ENCODE measurements at places on chromosomes 7 and 10.

DNA sequence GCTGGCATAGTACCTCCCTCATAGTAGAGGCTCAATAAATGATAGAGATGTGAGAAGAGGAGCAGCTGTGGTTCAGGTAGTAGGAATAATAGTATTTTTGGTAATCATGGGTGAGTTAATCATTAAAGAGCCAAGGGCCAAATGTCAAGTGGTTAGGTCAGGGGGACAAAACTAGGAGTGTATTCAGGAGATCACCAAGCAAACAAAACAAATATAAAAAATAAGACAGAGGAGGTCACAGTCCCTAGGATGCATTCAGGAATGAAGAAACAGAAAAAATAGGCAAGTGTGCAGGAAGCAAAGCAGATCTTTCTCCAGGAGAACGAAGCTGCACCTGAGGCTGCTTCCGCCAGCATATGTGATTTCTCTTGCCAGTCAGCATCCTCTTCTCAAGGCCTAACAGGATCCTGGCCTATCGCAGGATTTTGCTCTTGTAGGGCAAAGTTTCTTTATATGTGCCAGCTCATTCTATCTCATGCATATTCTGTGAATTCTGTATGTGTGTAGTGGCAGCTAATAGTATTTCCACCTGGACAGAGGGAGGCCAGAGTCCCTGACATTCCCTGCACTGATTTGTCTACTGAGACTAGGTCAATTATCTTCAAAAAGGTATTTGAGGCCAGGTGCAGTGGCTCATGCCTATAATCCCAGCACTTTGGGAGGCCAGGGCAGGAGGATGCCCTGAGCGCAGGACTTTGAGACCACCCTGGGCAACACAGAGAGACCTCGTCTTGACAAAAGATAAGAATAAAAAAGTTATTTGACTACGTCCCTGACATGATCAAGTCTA lies 82.7 kb downstream of the AKR1D1 start:
- no peak for DNase-seq

GRCh38 chr7:1059200-1060091 lies 15.1 kb downstream of the GPR146 start:
- no peak for DNase-seq

- no peak for DNase-seq
Measured at GRCh38 chr10:4838743-4839142, 12.7 kb downstream of the AKR1E2 start.

- no peak for DNase-seq
Measured at GRCh38 chr10:129968853-129969183, 4.7 kb upstream of the EBF3 start.

DNA sequence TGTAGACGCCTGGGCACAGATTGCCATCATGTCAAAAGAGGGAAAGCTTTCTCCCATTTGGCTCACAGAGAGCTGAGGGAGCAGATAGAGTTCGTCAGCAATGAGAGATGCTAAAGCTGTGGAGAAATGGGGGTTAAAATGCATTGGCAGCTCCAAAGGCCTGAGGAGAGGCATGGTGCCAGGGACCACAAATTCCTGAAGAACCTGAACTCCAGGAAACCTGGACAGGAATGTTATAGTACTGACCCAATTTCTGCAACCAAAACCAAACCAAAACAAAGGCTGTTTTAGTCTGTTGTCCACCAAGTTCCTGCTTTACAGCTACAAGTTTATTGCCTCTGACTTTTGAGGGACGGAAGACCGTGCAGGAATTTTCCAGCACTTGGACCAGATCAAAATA lies 575.7 kb downstream of the REEP3 start:
- DNase-seq: no peak

- DNase-seq: no peak
Measured at GRCh38 chr7:130490311-130490791, 1.5 kb upstream of the MEST start.

DNA sequence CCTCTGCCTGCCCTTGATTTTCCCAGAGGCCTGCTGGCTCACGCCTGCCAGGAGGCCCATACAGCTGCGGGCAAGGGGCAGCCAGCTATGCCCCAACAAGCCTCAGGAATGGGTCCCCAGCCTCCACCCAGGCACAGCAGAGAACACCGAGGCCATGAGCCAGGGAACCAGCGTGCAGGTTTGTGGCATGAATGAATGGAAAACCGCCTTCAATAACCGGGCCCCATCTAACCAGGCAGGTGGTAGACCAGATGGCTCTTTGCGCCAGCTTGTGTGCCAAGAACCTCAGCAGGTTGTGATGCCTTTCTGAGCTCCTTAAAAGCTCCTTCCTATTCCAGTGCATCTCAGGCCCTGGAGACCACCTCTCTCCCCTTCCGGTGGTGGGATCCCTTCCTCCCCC lies 50.2 kb downstream of the ELFN1 start:
- DNase-seq: no peak

- peak; percentile 24 for DNase-seq
Measured at GRCh38 chr7:77940647-77941046, 142.1 kb downstream of the PHTF2 start.

- no peak for DNase-seq
Measured at GRCh38 chr7:138821912-138822311, 23.9 kb upstream of the ATP6V0A4 start.

DNA sequence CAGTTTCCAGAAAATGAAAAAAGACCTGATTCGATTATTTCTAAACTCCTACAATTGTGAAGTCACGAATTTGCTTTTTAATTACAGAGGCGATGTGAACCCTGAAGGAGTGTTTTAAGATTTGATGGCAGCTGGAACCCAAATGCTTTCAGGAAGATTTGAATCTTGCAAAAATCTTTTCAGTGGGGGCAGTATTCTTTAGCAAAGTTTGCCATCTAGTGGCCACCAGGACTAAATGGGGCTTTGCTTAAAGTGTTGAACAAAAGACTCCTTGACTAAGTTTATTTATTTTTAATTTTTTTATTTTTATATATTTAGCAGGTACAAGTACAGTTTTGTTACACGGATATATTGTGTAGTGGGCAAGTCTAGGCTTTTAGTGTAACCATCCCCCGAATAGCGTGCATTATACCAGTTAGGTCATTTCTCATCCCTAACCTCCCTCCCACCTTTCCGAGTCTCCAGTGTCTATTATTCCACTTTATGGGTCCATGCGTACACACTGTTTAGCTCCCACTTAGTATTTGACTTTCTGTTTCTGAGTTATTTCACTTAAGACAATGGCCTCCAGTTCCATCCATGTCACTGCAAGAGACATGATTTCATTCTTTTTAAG lies 98.8 kb downstream of the CACNB2 start:
- DNase-seq: peak; percentile 43

- DNase-seq: no peak
Measured at GRCh38 chr7:155685791-155686160, 41.3 kb downstream of the RBM33 start.

DNA sequence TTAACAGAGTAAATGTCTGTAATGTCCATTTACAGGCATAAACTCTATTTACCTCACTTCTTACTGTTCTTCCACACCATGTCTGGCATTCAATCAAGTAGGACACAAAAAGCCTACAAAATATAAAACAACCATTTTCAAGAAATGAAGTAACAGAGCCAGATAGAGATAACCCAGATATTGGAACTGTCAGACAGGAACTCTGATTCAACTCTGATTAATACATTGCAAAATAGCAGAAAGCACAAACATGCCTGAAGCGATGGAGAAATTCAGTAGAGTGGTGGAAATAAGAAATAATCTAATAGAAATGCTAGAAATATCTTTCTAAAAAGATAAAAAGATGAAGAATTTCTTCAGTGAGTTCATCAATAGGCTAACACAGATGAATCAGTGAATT lies 964.4 kb downstream of the PCDH15 start:
- no peak for DNase-seq
